EL (cell line): ENCODE measurements at places on chromosomes 3 and 15.

- peak; percentile 46 for DNase-seq
These were observed 36.7 kb upstream of the ZNF774 start for GRCh38 chr15:90315278-90315982.

- DNase-seq: no peak
These were observed 169.9 kb downstream of the MECOM start for GRCh38 chr3:169493521-169494141.

DNA sequence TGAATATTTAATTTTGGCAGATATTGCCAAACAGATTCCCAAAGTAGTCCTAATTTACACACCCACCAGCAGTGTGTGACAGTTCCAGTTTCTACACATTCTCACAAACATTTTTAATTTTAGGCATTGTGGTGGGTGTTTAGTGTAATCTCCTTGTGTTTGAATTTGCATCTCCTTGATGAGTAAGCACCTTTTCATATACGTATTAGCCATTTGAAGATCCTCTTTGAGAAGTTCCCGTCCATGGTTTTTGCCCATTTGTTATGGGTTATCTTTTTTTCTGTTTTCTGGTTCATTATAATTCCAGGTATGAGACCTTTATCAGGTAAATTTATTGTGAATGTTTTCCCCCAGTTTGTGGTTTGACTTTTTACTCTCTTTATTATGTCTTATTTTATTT is 2.3 kb upstream of the TM4SF19 start:
- DNase-seq: no peak

DNA sequence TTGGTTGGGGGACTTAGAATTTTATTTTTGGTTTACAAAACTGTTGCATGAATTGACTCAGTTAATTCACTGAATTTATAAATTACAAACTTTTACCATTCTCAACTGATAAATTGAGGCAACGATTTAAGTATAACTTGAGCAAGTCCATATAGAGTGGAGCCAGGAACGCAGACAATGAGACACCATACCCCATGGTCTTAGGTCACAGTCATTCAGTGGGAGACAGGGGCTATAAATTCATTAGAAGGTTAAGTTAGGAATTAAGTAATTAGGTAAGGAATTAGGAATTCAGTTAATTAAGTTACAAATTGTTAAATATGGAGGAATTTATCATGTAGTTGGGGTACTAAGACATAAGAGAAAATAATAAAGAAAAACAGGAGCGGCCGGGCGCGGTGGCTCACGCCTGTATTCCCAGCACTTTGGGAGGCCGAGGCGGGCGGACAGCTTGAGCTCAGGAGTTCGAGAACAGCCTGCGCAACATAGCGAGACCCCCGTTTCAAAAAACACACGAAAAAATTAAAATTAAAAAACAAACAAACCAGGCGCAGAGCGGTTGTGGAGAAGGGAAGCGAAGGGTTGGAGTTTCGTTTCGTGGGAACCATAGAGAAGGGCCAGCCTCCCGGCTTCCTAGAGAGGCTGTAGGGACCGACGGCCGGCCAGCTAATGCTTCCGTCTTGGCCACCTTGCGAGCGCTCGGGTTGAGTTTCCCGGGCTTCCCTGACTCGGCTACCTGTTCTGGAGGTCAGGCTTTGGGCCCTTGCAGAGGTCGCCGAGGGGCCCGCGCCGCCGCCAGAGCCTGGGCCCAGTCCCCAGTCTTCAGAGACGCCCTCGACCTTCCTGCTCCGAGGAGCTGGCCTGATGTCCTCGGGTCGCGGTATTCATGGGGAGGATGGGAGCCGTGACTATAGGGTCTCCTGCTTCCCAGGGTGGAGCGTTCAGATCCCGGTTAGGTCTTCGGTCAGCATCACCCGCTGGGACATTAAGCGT is at the start of gene ZNF619:
ZNF619 (plus strand) TSS at position 645 of the 993 bp plus-strand sequence. CDS start 858 bp downstream, outside the sequence.
- peak; percentile 72 for DNase-seq

DNA sequence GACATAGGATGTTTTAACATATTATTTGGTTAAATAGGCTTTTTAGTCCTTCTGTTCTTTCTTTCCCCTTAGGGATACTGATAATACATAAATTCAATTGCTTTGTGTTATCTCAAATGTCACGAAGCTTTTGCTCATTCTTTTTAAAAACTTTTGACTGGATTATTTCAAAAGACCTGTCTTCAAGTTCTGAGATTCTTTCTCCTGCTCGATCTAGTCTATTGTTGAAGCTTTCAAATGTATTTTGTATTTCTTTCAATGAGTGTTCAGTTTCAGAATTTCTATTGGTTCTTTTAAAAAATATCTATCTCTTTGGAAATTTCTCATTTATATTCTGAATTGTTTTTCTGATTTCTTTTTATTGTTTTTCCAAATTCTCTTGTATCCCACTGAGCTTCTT is 16.9 kb downstream of the IL20RB start:
- no peak for DNase-seq

DNA sequence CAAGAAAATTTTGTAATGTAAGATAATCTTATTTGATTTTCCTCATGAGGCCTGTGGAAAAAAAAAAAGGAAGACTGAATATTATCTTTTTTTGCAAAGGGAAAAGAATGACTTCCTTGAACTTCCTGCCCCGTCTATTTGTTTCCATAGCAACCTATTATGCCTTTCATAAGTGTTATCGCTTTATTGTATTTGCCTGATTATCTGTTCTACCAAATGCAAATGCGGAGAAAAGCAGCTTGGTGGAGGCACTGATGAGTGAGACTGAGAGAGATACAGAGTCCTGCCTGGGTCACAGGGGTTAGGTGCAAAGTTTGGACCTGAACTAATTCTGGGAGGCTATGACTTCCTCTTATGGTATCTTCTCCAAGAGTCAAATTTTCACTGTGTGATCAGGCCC is 334.0 kb upstream of the KCNMB2 start:
- DNase-seq: no peak

DNA sequence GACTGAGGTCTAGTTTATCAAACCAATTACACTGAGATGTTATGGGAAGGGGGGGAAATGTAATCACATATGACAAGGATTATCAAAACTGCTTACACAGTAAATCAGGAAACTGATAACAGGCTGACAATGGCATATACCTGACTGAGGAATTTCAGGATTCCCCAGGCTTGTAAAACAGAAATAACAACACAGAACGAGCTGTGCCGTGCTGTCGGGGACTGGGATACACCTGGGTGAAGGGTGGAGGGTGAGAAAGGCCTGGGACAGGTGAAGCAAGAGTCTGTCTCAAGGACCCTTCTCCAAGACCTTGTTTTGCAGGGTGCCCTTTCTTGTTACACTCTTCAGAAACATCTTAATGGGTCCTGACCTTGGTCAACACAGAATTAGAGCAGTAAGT is 29.4 kb downstream of the RORA start:
- no peak for DNase-seq

DNA sequence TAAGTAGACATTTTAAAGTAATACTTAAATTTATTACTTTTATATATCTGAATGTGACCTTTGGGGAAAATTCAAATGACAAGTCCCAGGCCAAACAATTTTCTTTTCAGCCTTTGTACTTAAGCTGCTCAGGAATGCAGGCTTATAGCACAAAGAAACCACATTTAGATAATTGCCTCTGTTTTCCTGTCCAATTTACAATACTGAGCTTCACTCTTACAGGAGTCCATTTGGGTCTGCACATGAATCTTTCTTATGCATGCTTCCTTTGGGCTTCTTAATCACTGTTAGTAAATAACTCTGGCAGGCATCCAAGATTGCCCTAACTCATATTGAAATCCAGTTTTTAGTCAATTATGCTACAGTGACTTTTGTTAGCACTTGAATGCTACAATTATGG is 459.4 kb upstream of the TGFBR2 start:
- DNase-seq: no peak

- DNase-seq: no peak
These were observed 117.4 kb downstream of the LIPC start for GRCh38 chr15:58549013-58549784.

- no peak for DNase-seq
These were observed 144.1 kb downstream of the FILIP1L start for GRCh38 chr3:99970198-99970597.

GRCh38 chr3:125126323-125126722 is 70.5 kb upstream of the HEG1 start:
- DNase-seq: no peak

DNA sequence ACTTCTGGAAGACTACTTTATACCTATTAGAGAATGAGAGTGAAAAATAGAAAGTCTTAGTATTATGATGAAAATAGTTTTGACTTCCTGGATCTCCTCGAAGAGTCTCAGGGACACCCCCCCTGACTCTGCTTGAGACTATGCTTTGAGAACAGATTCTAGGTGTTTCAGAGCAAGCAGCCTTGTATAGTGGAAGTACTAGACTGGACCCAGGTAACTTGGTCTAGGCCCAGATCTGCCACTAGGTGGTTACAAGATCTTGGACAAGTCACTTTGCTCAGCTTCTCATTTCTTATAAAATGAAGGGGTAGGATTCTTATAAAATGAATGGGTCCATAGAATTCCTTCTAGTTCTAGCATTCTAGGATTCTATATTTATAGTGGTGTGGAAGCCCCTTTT is 9.1 kb downstream of the ABHD5 start:
- peak; percentile 28 for DNase-seq

- no peak for DNase-seq
These were observed 37.0 kb downstream of the NPTN start for GRCh38 chr15:73596174-73596573.

- DNase-seq: no peak
These were observed 11.9 kb downstream of the CA12 start for GRCh38 chr15:63369781-63370180.

DNA sequence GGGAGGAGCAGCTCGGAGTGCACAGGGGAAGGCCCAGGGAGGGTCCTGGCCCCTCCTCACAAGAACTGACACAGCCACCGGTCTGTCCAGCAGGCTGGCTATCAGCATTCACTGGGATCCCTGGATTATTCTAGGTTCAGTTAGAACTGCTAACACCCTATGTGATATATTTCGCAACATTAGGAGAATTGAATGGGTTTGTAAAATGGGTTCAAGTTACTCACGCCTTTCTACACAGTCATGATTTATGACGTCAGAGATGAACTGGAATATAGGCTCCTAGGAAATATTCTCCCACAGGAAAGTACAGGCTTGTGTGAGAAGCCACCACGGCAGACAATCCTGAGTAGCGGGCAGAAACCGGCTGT is 969 bp upstream of the BSN start:
- DNase-seq: peak; percentile 45

GRCh38 chr15:72146934-72147333 is 28.7 kb downstream of the SENP8 start:
- DNase-seq: no peak

DNA sequence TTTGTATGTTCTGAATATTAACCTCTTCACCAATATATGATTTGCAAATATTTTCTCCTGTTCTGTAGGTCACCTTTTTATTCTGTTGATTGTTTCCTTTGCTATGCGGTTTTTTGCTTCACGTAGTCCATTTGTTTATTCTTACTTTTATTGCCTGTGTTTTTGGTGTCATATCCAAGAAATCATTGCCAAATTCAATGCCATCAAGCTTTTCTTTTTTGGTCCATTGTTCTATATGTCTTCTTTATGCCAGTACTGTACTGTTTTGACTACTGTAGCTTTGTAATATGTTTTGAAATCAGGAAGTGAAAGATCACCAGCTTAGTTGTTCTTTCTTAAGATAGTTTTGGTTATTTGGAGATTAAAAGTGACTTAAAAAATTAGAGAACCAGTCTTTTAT is 4.2 kb downstream of the PARP15 start:
- no peak for DNase-seq

GRCh38 chr3:60053526-60054265 is 1003.9 kb upstream of the CFAP20DC start:
- peak; percentile 0 for DNase-seq

GRCh38 chr3:64361962-64362735 is 136.9 kb upstream of the PRICKLE2 start:
- DNase-seq: no peak
